ENCODE measurements at places on chromosomes 6 and 20.

- no peak for DNase-seq
Observed at GRCh38 chr6:146301764-146302163, 241.9 kb upstream of the RAB32 start.

DNA sequence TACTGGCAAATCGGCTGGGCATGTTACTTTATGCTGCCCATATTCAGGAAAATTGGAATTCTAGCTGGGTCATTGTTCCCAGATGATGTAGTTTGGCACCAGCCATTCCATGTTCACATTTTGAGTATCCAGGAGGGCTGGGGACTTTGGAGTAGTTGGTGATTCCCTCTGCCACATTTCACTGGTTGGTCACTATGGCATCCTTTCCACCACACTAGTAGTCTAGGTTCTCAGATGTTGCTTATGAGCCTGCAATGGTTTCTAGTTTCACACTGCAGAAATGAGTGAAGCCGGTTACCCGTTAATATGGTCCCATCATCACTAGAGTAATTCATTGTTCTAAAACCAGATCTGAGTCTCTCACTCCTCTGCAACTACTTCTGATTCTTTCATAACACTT, 4.6 kb downstream of the PTPN1 start:
- no peak for DNase-seq

DNA sequence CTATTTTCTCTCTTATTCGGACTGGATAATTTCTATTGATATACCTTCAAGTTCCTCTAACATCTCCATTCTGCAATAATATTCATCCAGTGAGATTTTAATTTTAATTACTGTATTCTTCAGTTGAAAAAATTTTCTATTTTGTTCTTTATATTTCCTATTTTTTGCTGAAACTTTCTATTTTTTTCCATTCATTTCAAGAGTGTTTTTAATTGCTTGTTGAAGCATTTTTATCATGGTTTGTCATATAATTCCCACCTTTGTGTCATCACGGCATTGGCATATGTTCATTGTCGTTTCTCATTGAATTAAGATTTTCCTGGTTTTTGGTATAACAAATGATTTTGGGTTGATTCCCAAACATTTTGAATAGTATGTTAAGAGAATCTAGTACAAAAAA, 214.9 kb upstream of the HDDC2 start:
- DNase-seq: no peak

DNA sequence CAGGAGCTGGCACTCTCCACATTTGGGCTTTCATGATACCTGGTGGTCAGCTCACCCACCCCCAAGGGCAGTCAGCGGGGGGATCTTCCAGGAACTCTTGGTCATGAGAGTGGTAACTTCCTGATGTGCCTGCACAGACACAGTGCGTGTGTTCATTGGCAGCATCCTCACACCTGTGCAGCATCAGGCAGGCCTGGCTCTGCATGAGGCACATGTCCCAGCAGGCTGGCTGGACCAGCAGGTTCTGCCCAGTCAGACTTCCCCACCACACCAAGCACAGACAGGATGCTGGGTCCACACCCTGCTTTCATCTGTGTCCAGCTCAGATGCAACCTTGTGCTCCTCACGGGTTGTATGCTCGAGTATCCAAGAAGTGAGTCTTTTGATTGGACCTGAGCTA, 15.7 kb upstream of the UNC93A start:
- DNase-seq: no peak

GRCh38 chr6:42970871-42971612, 7.9 kb downstream of the PEX6 start:
- peak; percentile 43 for DNase-seq

GRCh38 chr20:49394264-49394663, 88.2 kb downstream of the KCNB1 start:
- no peak for DNase-seq

DNA sequence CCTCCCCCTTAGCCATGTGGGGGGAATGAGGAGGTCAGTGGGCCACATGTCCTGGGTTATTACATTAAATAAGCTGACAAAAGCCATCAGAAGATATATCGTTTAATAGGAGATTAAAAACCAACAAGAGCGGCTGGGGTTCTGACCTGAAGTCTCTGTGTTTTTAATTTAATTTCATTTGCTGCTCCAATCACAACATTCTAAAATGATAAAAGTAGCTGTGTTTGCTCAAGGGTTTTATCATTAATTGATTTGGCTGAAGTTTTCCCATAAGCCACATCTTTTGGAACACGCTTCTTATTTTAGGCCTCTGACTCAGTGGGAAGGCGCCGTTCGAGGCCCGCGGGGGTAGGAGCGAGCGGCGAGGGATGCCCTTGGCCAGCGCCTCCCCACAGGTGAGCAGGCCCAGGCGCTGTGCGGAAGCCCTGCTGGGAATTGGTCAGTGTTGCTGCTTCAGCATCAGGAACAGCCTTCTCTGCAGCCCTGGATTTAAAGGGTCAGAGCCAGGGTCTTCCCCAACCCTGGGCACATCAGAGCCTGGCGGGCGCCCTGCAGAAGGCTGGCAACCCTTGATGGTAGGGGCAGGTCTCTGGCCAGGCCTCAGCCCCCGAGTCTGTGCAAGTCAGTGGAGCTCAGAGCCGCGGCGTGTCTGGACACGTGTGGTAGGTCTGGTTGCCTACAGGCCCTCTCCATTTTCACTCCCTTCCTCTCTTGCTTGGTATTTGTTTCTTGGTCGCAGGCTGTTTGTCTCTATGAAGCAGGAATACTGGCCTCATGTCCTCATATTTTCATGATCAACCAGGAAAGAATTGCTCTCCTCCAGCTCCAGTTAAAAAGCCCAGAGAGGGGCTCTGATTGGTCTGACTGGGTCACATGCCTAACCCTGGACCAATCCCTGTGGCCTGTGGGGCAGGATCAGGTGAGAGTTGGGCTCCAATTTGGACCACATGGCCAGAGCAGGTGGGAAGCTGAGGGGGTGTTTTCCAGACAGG, 30.9 kb upstream of the MLN start:
- no peak for DNase-seq

GRCh38 chr20:50560867-50561266, 50.7 kb downstream of the PTPN1 start:
- no peak for DNase-seq

DNA sequence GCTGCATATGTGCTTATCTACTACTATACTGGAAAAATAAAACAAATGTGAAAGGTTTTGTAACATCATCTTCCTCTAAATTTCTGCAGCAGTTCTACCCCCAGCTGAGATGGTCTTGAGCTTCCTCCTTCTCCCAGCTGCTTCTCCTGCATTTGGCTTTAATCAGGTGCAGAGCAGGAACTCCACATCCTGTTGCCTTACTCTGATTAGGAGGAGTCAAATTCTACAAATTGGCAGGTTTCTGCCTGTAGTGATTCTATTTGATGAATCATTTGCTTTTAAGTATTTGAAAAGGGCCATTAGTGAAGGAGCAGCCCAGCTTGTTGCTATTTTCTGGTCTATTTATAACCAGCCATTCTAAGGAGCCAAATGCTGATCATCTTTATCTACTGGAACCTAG, 224.5 kb downstream of the GMDS start:
- peak; percentile 66 for DNase-seq

DNA sequence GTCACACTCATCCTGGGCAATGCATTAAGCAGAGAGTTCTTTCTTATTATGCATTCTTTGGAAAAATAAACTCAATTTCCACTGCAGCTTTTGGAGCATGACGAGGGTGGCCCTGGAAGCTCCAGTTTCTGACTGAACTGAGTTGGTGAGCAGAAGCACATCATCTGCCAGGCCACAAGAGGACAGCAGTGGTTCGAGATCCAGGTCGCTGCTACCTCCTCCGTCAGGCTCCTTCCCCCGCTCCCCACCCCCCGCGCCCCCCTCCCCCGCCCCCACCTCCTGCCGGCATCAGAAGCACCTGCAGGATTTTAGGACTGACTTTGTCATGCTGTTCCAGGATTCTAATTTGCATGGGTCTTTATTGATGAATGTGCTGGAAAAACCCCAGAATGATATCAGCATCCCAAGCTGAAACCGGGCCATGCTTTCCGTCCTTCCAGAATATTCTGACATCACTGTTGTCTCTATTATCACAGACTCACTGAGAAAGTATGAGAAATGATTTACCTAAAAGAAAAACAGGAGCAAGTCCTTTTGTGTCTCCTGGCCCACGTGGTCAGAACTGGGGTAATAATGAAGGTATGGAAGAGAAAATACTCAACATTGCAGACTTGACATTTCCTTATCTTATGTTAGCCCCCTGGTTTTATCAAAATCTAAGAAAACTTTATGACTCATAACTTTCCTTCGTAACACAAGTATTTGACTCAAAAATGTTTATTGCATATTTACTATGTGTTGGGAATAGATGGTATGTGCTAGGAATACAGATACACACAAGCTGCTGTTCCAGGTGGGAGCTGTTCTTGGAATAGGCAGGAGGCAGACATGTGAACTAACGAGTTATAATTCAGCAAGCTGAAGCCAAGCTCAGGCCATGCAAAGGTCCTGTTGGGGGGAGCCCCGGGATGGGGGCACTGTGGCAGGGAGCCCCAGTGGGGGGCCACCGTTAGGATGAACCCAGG, 220.2 kb upstream of the EXOC2 start:
- peak; percentile 14 for DNase-seq

- peak; percentile 6 for DNase-seq
Observed at GRCh38 chr6:104943781-104944180, 13.1 kb upstream of the LIN28B start.

- no peak for DNase-seq
Observed at GRCh38 chr6:16544006-16544405, 217.3 kb downstream of the ATXN1 start.

GRCh38 chr20:13012886-13013285, 4.1 kb downstream of the SPTLC3 start:
- DNase-seq: no peak

- no peak for DNase-seq
Observed at GRCh38 chr6:10545482-10545881, 24.3 kb downstream of the GCNT2 start.

- no peak for DNase-seq
Observed at GRCh38 chr6:3724451-3725144, 26.9 kb downstream of the PXDC1 start.

- no peak for DNase-seq
Observed at GRCh38 chr6:10194816-10195672, 219.8 kb downstream of the TFAP2A start.

DNA sequence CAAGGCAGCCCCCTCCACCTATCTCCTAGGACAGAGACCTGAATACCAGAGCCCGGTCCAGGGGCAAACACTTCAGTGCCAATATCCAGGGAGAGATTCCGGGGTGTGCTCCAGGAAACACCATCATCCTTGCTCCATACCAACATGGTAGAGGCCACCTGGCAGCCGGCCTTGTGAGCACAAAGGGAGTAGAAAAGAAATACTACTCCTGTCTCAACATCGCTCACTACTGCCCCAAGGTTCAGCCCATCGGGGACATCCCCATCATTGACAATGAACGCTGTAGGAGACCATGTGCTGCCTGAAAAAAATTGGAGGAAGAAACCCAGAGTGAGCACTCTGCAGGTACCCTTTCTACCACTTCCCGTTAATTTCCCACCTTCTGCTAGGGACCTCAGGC, 1.5 kb downstream of the NEU1 start:
- DNase-seq: no peak

DNA sequence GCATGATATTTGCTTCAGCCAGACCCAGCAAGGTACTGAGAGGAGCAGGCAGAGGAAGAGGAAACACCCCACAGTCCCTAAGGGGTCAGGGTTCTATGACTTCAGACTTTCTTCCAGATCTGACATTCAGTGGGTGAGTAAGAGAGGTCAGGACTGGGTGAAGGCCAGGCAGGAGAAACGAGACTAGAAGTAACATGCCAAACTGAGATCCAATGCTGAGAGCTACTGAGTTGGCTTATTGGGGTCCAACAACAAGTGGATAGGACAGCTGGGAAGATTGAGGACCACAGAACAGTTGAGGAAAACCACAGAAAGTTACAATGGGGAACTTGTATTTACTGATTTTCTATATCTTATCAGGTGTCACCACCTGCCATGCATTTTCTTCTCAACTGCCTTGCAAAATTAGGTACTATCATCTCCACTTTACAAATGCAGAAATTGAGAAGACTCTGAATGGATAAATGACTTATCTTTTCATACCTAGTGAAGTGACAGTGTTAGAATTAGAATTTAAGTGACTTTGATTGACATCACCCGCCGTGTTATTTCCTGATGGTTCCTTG, 43.8 kb upstream of the HIVEP1 start:
- DNase-seq: no peak

GRCh38 chr6:43269273-43270007, 26.2 kb downstream of the TTBK1 start:
- peak; percentile 18 for DNase-seq

DNA sequence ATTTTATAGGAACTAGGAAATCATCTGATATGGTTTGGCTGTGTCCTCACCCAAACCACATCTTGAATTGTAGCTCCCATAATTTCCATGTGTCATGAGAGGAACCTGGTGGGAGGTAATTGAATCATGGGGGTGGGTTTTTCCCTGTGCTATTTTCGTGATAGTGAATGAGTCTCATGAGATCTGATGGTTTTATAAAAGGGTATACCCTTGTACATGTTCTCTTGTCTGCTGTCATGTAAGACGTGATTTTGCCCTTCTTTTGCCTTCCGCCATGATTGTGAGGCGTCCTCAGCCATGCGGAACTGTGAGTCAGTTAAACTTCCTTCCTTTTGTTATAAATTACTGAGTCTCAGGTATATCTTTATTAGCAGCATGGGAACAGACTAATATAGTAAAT, 27.9 kb downstream of the EPM2A start:
- no peak for DNase-seq

DNA sequence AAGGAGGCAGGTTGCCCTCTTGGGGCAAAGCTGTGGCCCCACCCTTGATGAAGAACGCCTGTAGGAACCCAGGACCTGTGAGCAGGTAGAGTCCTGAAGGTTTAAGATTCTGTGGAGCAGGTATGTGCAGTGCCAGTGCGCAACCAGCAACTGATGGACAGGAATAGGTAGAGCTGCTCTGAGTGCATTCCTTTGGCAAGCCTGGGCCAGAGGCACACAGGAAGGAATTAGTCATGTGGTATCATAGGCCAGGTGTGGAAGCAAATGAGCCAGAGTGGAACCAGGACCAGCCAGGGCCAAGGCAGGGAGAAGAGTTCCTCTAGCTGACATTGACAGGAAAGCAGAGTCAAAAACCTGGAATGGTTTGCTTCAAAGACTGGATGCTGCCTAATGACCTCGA, 1.4 kb upstream of the KHDC1 start:
- no peak for DNase-seq

- peak; percentile 39 for DNase-seq
Observed at GRCh38 chr6:128519132-128519930, 1.1 kb downstream of the PTPRK start.

GRCh38 chr6:113406048-113406695, 451.0 kb upstream of the MARCKS start:
- DNase-seq: no peak

- no peak for DNase-seq
Observed at GRCh38 chr20:51142448-51142847, 119.5 kb upstream of the KCNG1 start.

DNA sequence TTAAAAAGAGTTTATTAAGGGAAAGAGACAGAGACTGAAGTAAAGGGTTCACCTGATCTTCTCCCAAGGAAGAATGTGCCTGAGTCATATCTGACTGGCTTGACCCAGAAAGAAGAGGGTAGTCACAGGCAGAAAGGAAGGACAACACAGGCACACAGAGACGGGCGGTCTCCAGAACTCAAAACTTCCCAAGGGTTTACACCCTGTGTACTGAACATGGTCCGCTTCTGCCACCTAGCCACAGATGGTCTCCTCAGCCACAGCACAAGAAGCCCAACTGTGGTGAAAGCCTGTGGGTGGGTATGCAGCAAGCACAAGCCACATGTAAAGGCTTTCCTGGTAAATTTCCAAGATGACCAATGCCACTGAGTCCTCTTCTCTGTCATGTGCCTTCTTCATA, 17.2 kb downstream of the UNC5CL start:
- peak; percentile 73 for DNase-seq

GRCh38 chr6:80333342-80333741, 226.9 kb downstream of the BCKDHB start:
- no peak for DNase-seq
